Neural progenitor cell (in vitro differentiated cells): ENCODE measurements at places on chromosomes 1 and 21. TPM values are rescaled to one million over a fixed set of nuclear protein-coding genes. Genes with fewer than 3 reads are reported as not detected.

Gene LHX4
- total RNA-seq = 0.06 TPM in 1 of 2 replicates, not detected in the other

Gene ARHGAP30
- total RNA-seq = 0.06 TPM in 1 of 2 replicates, not detected in the other

Gene OR2T2
- not detected in 2 replicates for total RNA-seq

DNA sequence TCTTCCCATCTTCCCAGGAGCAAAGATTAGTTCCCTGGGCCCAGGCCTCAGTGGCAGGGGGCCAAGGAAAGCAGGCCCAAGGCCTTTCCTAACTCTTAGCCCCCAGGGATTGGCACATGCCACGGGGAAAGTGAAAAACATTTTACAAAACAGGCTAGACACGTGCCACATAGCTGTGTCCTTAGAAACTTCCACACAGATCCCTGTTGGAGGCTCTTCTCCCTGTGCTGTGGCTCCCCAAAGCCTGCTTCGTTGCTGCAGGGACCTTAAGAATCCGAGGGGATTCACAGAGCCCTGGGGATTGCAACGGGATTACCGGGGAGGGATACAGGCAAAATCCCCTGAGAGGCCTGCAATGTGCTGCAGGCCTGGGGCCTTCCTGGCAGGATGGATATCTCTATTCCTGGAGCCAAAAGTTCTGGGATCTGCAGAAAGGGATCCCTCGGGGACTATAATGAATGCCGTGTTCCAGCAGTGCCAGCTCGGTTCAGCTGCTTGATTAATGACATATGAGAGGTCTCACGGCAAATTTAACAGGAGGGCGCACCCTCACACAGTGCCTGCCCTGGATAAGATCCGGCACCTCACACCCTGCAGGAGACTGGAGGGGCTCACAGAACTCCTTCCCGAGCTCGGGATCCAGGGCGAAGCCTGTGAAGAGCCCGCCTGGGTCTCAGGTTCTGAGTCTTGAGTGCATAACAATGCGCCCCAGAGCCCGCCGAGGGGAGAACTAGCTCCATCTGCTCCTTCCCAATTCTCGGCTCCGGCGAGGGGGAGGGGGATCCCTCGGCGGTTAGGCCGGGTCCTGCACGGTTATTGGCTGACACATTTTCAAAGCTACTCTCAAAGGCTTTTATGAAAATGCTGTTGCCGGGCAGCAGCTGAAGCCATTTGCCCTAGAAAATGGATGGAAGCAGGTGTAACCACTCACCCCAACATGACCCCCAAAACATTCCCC lies 15.3 kb upstream of the RGS8 start:
- DNase-seq = peak; percentile 74

Gene CHD5
- total RNA-seq = 0.17 and 0.22 TPM in 2 replicates

DNA sequence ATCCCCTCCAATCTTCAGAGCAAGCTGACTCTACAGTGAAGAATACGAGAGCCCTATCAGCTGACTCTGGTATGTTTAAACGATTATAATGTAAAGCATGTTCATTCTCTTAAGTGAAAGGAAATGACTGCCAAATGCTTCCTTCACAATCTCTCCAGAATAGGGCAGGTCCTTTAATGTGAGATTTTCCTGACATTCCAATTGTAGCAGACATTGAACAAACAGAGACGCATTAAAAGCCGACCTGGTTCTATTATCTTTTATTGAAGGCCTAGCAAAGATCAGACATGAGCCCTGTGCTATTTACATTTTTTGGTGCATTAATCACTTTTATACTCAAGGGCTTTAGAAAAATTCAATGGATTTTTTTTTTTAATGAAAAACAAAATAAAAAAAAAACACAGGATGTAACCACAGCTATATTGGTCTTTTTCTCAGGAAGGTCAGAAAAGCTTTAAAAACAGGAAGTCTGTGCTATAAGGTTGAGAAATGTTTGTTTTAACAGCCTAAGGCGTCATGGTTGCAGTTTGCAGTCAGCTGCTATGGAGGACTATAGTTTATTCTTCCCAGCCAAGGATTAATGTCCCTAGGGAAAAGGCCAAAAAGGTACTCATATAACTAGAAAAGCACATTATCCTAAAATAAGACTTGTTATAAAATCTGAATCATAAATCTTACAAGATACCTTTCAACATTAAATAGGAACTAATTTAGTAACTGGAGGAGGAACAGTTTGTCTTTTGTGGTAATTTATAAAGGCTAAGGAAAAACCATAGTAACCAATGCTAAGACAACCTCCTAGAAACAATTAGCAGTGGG lies 104.8 kb downstream of the RERE start:
- DNase-seq = peak; percentile 42

Gene TMPRSS15
- not detected in 2 replicates for total RNA-seq

DNA sequence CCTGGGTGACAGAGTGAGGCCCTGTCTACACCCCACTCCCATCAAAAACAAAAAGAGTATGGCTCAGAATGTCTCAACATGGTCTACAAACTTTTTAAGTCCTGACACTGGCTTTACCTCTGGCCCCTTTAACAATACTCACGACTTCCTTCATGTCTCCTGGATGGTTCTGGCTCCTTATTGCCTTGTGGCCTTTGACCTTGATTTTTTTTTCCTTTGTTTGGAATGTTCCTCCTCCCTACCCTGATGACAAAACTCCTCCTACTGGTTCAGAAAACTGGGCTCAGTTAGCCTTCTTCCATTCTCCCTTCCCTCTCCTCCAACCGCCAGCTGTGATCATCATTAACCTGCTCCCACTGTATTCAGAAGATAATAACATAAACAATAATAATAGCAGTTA lies 4.6 kb upstream of the SOAT1 start:
- no peak for DNase-seq
